ENCODE measurements at places on chromosomes 5 and 9.
A peak's percentile ranks its signal among the peaks of the same experiment; 100 is the strongest.

DNA sequence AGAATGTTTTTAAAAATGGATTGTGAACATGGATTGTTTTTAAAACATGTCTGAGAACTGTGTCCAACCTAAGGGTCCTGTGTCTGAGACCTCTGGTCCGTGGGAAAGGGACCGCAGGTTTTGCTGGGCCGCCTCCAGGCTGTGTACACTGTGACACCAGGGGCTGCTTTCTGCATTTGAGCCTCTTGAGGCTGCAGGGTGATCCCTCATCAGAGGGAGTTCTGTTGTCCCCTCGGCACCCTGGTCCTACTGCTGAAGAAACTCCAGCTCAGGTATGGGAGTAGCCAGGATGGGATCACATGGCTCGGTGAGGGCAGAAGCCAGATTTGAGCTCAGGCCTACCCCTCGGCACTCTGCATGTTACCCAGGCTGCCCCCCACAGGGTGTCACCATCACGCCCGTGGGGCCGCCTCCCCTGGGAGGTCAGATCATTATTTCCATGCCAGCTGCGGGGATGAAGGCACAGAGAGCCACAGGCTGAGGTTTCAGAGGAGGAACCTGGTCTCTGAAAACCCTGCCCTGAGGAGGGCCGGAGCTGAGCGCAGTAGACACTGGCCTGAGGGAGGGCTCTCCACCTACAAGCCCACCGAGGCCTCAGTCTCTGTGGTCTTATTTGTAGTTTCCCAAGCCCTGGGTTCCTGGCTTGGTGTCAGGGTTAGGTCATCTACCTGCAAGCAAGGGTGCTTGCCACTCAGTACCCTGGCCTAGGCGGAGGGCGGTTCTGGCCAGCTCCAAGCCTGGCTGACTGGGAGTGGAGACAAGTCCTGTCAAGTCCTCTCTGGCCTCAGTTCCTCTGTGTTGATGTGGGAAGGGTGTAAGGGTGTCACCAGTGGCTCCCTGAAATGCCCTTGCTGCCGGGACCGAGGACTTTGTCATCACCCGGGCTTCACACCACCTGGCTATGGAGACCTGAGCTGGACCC lies 2.8 kb downstream of the PRR7 start:
- no peak for DNase-seq

DNA sequence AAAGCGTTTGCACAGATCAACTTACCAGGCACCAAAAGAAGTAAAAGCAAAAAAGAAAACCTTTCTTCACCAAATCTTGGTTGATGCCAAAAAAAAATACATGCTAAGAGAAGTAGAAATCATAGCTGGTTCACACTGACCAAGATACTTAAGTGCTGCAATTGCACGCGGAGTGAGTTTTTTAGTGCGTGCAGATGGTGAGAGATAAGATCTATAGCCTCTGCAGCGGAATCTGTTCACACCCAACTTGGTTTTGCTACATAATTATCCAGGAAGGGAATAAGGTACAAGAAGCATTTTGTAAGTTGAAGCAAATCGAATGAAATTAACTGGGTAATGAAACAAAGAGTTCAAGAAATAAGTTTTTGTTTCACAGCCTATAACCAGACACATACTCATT lies 36.4 kb upstream of the CCDC152 start:
- DNase-seq = no peak

DNA sequence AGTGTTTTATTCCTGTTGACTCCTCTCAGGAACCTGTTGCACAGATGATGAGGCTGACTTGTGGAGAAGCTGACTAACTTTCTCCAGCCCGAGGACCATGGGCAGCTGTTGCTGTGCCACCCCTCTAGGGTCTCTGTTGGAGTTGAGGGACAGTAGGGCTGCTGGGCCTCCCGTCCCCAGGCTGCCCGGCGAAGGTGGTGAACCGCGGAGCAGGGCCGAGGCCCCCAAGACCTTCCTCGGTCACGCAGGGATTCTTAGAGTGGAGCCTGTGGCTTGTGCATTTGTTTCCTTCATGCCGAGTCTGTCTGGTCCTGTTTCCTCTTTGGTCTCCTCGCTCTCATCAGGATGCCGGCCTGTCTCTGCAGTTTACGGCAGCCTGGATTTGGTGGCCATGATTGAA lies 40.2 kb downstream of the CACNA1B start:
- DNase-seq = no peak

GRCh38 chr9:70100362-70100761 lies 56.7 kb downstream of the MAMDC2 start:
- no peak for DNase-seq

GRCh38 chr9:7827792-7828191 lies 28.2 kb upstream of the DMAC1 start:
- no peak for DNase-seq

GRCh38 chr9:98660541-98660940 lies 48.2 kb downstream of the GABBR2 start:
- no peak for DNase-seq

GRCh38 chr9:103474156-103474555 lies 479.0 kb downstream of the CYLC2 start:
- DNase-seq = no peak

DNA sequence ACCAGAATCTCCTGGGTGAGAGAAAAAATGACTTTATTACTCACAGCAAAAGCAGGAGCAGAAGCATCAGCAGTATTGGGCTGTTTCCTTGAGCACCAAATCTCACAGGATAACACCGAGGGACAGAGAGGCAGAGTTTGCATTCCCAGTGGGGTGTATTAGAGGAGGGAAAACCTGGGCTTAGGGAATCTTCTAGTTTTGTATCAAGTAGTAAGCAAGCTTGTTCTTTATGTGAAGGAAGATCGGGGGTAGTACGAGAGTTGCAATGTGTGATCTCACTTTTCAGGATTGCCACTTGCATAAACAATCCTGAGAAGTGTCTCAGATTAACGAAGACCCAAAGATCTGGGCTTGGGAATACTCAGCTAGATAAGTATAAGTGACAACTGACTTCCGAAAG lies 1163.0 kb downstream of the TAF11L14 start:
- DNase-seq = no peak

DNA sequence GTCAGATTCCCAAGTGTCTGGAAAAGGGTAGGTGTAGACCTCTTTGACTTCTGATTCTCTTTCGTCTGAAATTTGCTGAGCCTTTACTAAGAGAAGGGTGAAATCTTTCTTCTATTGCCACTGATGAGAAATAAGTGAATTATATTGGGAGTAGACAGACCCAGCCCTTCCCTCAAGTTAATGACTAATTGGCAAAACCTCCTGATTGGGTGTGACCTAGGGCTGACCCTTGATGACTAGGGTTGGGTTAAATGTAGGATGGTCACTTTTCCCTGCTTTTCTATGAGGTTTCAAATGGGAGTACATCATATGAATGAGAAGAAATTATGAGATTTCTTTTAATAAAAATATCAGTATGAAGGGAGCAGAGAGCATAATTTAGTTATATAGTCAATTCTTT lies 73.4 kb upstream of the C5orf46 start:
- no peak for DNase-seq

- peak; percentile 3 for DNase-seq
Observed at GRCh38 chr9:34994260-34994899, 4.8 kb downstream of the DNAJB5 start.

DNA sequence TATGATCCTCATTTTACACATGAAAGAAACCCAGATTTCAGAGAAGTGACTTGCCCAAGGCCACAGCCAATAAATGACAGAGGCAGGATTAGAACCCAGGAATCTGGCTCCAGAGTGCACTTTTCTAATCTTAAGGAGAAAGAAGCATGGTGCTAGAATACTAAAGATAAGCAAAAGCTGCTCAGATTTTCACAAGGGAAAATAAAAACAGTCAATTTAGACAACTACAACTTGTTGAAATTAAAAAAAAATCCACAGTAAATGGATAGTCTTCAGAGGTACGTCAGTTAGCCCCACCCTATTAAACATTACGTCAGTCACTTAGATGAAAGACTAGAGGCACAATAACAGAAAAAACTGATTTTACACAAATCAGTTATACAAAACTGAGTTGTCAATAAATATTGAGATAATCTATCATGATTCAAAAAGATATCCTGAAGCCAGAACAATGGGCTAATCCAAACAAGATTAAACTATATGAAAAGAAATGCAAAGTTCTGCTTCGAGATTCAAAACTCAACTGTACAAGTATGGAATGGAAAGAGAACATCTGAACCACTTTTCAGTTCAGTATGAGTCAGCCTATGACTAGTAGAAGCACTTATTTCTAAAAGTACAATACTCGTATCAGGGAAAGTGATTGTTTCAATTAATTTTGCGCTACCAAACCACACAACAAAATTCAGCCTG lies 9.3 kb downstream of the TMEM245 start:
- no peak for DNase-seq

DNA sequence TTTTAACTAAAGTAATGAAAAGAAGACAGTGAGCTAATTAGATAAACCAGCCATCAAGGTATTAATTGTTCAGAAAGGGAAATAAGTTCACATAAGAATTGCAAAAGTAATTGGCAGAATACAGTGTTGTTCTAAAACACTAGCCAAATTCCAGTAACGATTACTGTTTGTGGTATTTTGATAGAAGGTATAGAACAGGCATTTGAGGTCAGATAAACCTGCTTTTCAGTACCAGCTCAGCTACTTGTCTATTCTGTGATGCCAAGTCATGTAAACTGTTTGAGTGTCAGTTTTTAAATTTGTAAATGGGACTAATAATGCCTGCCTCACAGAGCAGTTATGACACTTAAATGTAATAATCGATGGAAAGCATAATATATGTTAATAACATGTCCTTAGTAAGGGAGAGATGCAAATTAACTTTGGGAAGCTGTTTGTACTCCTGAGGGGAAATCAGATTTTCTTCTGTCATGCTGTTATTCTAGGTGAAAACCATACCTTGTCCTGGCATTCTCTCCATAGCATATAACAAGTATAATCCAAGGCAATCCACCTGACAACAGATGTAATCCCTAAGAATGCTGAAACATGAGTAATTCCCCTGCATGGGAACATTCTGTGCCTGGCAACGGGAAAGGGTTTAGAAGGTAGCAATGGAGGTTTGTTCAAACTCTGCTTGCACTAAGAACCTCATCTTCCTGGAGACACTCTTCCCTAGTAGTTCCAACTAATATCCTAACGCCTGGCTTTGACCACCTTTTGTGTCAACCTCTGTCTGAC lies 509.5 kb upstream of the PAPPA start:
- DNase-seq = no peak

GRCh38 chr9:20844916-20845315 lies 160.9 kb downstream of the FOCAD start:
- DNase-seq = no peak

DNA sequence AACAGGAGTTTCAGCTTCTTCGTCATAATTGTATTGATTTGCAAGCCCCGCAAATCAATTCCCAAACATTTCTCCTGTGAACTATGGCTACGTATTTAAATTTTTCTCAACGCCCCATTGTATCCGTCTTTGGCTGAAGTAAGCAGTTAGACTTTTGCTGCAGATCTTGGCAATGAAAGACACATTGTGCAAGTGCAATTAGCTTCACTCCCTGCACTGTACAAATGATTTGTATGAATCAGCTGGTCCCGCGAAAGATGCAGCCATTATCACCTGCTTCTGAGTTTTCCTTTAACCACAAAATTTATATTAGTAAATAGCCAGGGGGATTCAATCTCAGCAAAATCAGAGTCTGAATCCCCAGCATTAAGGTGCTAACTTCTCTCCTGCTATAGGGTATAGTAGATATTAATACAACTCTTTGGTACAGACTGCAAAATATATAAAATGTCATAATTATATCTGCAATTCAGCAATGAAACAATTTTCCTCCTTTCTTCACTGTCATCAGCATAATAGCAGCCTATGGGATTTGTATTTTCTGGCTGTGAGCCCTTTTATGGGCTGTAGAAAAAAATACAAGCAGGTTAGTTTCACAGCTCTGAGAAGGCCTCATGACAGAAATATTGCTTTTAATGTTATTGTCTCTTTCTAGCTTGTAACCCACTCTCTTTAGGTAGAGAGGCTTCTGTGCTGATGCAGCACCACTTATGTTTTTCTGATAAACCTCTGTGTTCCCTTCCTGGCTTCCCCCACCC lies 68.4 kb upstream of the SMARCA2 start:
- no peak for DNase-seq

- no peak for DNase-seq
Observed at GRCh38 chr5:117945258-117945657, 1043.1 kb downstream of the DTWD2 start.

DNA sequence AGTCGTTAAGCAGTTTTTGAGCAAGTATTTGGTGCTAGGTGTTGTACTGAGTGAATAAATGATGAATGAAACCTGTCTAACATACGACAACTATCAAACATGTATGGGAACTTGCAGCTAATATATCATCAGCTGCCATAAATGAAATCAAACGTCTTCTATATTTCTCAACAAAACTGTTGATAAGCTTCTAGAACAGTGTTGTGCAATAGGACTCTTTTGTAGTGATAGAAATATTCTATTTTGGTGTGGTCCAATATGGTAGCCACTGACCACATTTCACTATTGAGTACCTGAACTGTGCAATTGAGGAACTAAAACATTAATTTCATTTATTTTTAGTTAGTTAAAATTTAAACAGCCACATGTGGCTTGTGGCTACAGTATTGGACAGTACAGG lies 16.3 kb upstream of the FYB1 start:
- DNase-seq = no peak

GRCh38 chr5:125281667-125282066 lies 535.2 kb upstream of the ZNF608 start:
- no peak for DNase-seq

DNA sequence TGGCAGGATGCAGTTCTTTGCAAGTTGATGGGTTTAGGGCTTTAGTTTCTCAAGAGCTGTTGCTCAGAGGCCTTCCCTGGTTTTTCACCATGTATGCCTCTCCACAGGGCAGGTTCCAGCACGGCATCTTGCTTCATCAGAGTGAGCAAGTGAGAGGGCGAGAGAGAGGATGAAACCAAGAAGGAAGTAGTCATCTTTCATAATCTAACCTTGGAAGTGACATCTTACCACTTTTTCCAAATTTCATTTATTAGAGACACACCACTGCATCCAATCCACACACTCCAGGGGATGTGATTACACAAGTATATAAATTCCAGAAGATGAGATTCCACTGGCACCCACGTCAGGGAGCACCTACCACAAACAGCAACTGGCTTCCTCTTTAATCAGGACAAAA lies 294.4 kb downstream of the MARCHF11 start:
- no peak for DNase-seq

- no peak for DNase-seq
Observed at GRCh38 chr5:62331921-62332320, 25.9 kb downstream of the KIF2A start.

- peak; percentile 69 for DNase-seq
Observed at GRCh38 chr9:124852829-124853531, at the start of gene WDR38. Gene WDR38 (plus strand): TSS chr9:124853460. CDS start chr9:124853532, 72 bp downstream.

DNA sequence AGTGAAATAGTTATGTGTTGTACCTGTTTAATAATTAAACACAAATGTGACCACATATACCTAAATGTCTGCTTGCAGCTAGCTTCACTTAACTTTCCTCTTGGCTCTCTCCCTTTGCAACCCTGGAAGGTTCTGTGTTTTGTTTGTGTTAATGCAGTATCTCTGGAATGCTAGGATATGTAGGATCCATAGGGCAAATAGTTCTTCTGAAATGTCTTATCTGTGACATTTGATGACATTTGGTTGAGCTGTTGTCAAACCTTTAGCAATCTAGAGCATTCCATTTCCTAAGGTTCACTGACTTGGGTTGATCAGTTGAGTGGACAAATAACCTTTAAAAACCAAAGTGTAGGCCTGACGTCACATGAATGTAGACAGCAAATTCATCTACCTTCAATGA lies 21.8 kb downstream of the CTNNA1 start:
- no peak for DNase-seq
